ENCODE measurements at places on chromosomes 7 and 10.
A peak's percentile ranks its signal among the peaks of the same experiment; 100 is the strongest.

DNA sequence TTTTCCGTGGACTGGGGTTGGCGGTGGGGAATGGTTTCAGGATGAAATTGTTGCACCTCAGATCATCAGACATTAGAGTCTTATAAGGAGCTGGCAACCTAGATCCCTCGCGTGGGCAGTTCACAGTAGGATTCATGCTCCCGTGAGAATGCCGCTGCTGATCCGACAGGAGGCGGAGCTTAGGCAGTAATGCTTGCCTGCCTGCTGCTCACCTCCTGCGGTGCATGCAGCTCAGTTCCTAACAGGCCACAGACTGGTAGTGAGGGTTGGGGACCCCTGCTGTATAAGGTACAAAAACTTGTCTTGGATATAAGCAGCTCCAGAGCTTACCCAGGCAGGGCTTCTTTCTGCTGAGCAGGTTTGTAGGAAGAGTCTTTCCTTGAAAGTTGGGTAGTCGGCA is 53.9 kb downstream of the SHH start:
- no peak for DNase-seq

- no peak for DNase-seq
Measured at GRCh38 chr7:104657134-104657533, 328.7 kb downstream of the LHFPL3 start.

DNA sequence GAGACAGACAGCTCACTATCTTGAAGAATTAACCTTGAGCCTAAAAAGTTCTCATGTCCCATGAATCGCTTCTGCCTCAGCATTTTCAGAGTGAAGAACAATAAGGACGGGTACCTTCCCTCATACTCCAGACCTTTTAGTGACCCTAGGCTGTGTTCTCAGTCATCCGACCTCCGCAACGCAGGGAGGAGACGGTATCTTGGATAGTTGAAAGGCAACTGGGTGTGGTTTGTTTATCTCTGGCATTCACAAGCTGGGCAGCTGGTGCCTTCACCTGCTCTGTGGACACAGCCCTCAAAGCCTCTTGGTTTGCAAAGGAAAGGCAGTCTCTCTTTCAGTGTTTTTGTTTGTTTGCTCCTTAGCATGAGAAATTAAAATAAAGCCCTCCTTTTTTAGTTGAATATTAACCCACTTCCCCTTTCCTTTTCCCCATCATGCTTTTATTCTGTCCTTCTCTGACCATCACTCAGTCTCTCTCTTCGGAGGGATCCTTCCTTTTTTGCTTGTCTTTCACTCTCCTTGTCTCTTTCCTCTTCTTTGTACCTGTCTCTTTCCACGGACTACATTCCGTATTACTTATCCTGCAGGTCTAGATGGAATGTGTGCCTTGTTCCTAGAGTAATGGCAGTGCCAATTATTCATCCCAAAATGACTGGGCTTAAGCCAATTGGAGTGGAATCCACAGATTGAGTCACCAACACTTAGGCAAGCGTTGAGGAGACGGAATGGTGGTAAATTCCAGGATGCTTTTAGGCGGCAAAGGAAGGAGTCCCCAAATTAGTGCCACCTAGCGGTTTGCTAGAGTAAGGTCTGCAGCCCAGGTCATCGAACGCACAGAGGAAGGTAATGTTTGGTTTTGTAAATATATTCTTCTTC is 45.8 kb downstream of the PRR15 start:
- DNase-seq: peak; percentile 79

- DNase-seq: no peak
Measured at GRCh38 chr7:2729031-2729892, 41.3 kb downstream of the AMZ1 start.

DNA sequence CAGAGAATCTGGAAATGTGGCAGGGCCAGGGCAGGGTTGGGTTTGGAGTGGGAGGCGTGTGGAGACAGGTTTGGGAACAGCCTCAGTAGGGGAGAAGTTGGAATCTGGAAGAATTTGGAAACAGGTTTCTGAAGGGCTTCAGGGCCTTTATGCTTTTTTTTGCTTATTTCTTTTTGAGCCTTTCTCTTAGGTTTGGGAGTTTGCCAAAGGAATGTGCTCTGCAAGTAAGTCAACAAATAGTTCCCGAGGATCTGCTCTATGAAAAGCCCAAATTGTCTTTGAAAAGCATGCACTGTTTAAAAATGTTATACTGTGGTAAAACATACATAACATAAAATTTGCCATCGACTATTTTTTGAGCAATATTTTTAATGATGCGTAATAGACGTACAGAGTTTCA is 86.7 kb upstream of the ADRB1 start:
- DNase-seq: no peak

GRCh38 chr7:13159467-13160184 is 472.2 kb downstream of the ARL4A start:
- DNase-seq: no peak

DNA sequence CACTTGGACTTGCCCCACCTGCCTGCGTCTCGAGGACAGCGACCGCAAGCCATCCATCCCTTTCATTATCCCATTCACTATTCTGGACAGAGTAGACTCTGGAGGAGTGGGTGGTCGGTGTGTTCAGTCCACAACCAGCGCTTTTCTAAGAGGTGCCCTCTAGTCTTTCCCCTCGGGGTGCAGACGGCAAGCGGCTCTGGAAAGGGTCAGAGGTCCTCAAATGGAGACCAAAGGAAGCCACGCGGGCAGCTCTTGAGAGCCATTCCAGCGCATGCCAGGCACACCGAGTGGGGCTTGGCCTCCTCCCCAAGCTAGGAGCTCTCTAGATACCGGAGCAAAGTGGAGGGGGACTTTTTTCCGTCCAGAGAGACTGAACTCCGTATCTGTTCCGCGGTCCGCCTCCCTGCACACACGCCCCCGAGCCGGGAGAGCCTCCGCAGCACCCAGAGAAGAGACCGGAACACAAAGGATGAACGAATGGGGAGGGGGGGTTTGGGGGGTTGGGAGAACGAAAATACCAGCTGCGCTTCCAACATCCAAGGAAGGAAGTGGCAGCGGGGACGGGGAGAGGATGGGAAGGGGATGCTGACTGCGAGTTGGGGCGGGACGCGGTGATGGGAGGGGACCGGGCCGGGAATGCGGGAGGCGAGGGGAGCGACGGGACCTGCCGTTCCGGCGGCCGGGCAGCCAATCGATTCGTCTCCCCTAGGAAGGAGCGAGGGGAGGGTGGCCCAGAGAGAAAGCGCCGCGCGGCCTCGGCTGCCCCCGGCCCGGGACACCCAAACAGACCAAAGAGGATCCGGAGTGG is 515 bp downstream of the GSDME start:
- no peak for DNase-seq

DNA sequence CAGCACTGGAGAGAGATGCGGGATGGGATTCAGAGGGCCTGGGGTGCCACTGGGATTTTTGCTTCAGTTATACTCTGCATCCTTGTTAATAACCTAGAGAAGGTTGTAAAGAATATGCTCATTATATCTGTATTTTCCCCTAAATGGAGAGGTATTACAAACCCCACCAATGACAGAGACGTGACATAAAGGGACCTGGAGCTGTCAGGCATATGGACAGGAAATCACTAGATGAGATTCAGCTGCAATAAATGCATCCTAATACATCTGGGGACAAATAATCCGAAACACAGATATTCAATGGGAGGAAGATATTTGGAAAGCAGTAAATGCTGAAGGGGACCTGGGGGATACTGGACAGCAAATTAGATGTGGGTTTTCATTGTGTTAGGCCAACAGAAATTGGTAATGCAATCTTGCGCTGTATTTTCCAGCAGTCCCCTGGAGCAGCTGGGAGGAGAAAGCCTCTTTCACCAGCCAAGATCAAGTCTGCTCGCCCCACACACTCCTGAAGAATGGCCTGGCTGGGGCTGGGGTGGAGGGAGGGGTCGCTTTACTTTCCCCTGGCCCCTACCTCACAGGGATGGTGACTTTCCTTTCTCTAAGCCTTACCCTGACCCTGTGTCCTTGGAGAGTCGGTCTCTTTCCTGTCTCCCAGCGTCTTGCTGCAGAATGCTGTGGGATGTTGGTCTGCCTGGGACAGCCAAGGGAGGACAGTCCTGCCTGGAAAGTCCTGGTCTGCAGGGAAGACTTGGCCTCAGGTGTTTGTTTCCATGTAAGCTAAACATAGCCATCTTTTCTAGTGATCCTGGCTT is 653.8 kb downstream of the LRMDA start:
- DNase-seq: no peak

DNA sequence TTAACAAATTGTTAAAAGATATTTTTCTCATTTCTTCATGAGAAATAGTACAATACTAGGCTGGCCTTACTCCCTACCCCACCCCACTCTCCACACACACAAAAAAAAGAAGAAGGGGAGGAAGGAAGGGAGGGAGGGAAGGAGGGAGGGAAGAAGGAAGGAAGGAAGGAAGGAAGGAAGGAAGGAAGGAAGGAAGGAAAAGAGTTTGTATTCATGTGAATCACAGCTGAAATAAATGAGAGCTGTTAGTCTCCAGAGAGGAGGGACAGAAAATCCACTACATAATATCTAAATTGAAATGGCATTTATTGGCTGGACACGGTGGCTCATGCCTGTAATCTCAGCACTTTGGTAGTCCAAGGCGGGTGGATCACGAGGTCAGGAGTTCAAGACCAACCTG is 57.8 kb downstream of the SEMA3A start:
- DNase-seq: no peak

- DNase-seq: no peak
Measured at GRCh38 chr7:4286351-4286750, 395.7 kb upstream of the FOXK1 start.

GRCh38 chr7:101373812-101374614 is 11.3 kb downstream of the COL26A1 start:
- DNase-seq: no peak

- DNase-seq: no peak
Measured at GRCh38 chr7:66330961-66331360, 125.8 kb downstream of the TPST1 start.

GRCh38 chr10:132784866-132785722 is 853 bp downstream of the NKX6-2 start:
- no peak for DNase-seq

DNA sequence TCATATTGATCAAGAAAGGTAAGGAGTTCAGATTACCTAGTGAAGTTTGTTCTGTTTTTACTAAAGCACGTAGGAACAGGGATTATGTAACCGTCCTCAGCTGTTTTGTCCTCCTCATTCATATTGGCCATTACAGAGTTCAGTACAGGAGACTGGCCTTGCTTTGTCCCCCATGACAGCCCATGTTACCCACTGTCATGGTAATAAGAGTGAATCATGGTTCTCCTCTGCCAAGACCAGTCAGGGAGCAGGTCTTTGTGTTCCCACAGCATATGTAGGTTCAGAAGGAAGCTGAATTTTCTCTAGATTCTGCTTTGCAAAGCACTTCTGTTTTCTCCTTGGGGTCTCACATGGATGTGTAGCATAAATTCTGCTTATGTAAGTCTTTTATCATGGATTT is 106.2 kb upstream of the GPR141 start:
- no peak for DNase-seq

GRCh38 chr10:78178940-78179339 is 145.3 kb downstream of the RPS24 start:
- peak; percentile 11 for DNase-seq
